ENCODE measurements at places on chromosomes 6 and 20.

DNA sequence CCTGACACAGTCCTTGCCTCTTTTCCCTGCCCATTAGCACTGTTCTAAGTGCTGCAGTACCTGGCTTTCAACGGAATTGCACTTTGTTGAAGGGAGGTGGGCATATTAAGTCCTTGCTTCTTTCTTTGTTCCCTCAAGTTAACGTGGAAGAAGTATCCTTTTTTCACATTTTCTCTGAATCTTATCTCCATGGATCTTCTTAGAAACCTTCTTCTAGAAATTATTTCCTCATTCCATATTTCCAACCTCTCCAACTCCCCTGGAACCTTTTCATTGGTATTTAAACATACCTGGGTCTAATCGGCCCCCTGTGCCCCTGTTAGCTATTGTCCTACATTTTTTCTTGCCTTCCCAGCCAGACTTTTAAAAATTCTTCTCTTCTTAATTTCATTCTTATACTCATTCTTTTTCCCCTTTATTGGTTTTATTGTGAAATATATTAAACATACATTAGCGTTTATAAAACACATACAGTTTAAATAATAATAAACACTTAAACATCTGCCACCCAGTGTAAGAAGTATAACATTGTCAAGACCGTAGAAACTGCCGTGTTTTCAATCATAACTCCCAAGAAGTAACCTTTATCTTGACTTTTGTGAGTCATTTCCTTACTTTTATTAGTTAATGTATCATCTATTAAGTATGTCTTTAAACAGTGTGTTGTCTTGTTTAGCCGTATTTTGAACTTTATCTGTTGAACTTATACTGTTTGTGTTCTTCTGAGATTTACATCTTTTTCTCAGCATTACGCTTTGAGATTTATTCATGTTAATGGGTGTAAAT, 118.2 kb downstream of the CDKAL1 start:
- DNase-seq = no peak

- no peak for DNase-seq
Measured at GRCh38 chr6:155791186-155791585, 335.5 kb upstream of the NOX3 start.

DNA sequence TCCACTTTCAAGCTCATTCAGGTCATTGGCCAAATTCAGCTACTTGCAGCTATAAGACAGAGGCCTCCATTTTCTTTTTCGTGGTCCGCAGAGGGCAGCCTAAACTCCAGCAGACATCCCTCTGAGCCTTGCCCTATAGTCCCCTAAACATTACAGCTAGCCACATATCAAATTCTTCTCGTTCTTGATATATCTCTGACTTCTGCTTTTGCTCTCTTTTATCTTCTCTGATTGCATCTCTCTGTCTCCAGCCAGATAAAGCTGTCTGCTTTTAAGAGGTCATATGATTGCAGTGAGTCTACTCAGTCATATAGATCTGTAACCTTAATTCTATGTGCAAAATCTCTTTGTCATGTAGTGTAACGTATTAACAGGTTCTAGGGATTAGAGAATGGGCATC, 358.4 kb upstream of the RGS17 start:
- no peak for DNase-seq

DNA sequence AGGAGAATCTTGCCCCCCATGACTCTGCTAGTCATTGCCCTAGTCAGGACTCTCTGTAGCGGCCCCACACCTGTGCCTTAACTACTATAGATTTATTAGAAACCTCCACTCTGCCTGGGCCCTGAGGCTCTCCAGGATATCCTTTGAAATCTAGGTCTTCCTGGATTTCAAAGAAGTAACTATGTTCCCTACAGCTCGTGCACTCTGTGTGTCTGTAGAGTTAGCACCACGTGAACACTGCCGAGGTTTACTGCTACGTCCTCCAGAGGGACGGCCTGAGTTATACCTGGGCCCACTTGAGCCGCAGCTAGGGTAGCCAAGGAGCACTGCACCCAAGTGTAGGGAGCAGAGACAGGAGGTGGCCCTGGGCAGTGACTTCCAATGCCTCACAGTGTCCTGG, 19.8 kb downstream of the GLP1R start:
- no peak for DNase-seq

- no peak for DNase-seq
Measured at GRCh38 chr6:112408522-112408921, 61.4 kb downstream of the RFPL4B start.

DNA sequence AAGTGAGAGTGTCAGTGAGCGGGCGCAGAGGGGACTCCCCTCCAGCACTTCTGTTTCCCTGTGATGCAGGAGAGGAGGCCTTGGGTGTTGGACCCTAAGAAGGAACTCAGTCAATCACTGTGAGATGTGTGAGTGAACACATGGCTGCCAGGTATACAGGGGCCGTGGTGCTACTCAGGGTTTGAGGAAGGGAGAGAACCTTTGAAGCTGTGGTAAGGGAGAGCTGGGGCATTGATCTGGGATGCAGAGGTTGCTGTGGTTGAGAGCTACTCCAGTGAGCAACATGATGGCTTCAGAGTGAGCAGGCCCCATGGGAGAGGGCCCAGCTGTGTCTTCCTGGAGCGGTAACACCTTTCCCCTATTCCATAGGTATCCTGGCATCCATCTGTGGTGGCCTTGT, 99.2 kb downstream of the SLC22A3 start:
- no peak for DNase-seq

DNA sequence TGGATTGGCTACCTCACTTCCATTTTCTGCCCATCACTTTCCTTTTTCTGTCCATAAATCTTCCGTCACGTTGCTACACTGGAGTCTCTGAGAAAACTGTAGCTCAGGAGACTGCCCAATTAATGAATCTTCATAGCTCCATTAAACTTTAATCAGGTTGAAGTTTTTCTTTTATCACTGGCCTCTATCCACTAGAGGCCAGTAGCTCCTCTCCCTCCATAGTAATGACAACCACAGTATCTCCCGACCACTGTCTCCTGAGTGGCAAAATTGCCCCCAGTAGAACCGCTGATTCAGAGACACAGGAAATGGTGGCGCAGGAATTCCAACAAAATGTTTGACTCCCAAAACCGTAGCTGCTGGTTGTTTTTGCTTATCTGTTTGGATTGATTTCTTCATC, 18.4 kb upstream of the DOK5 start:
- DNase-seq = no peak

GRCh38 chr6:75824160-75824559, 75.1 kb downstream of the MYO6 start:
- DNase-seq = no peak

GRCh38 chr6:39731565-39731964, 6.4 kb upstream of the KIF6 start:
- no peak for DNase-seq

- DNase-seq = no peak
Measured at GRCh38 chr6:92495242-92495641, 924.1 kb downstream of the EPHA7 start.

DNA sequence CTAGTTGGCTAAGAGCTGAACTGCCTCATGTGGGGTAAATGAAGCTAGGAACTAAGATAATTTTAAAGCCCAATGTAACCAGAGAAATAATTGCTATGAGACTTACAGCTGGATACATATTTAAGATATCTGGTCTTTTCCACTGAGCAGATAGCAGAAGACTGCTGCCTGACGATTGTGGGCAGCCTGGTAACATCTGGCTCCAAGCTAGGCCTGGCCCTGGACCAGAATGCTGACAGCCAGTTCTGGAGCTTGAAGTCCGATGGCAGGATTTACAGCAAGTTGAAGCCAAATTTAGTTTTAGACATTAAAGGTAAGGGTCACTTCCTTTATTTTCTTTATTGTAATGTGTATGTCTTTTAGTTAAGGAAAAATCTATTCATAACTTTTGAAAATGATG, 65.7 kb downstream of the RTN4IP1 start:
- DNase-seq = no peak

GRCh38 chr6:131073577-131073976, 10.5 kb upstream of the EPB41L2 start:
- DNase-seq = no peak

DNA sequence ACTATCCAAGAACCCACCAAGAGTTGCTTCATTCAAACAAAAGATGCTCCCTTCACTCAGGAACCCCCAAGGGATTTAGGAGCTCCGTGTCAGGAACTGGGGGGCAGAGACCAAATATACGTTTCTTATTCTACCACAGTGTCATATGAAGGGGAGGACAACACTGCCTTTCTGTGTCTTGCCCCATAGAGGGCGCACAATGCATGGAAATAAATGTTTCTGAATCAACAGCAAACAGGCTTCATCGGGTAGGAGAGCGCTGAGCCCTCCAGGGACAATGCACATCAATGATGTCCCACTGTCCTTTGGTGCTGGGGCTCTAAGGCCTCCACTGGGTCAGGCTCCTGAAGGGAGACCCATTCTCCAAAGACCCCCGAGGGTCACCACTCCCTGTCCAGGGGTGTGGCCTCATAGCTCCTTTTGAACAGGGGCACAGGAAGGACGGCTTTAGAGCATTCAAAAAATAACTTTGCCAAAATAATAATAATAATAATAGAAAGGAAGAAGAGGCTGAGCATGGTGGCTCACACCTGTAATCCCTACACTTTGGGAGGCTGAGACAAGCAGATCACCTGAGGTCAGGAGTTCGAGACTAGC, 31.1 kb downstream of the PLG start:
- DNase-seq = peak; percentile 7

DNA sequence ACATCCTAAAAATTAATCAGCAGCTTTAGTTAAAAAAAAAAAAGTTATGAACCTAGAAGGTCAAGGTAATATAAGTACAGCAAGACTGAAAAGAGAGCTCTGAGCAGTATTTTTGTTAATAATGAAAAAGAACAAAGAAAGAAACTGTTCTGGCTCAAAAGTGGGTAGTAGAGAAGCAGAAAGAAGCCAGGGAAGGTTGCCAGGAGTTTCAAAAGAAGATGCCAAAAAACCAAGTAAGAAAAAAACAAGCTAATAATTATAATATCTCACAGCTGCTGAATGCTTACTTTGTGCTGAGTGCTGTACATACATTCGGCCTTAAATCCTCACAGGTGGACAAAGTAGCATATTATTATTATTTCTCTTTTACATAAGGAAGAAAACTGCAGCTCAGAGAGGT, 31.9 kb downstream of the NRSN1 start:
- no peak for DNase-seq

- DNase-seq = no peak
Measured at GRCh38 chr6:268394-268935, 23.8 kb upstream of the DUSP22 start.

DNA sequence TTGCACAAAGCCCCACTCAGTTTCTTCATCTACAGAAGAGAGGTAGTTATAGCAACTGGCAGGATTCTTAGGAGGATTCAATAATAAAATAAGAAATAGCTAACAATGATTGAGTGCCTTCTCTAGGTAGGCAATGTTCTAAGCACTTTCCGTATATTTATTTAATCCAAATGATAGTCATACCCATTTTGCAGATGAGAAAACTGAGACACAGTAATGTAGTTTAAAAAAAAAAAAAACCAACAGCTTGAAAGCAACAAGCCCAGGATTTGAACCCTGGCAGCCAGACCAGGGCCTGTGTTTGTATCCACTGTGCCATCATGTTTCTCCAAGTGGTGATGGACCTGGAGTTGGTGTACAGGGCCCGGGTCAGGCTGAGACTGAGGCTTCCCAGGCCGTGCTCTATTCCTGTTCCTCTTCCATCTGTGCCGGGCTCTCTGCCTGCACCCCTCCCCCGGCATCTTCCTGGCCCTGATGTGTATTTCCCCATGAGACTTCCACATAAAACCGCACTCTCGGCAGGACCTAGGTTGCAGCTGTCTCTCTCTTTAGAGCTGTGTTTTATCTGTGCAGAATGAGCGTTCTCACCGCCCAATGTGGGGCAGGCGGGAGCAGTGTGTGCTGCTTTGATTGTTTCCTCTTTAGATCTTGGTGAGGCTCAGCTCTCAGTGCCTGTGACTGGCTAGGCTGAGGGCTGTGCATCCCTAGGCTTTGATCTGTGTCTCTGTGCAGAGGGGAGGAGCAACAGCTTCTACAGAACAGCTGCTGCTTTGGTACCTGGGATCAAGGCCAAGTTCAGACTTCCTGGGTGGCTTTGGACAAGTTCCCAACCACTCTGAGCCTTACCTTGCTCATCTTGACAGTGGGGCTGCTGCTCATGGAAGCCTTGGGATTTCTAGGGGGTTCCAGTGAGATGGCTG, 49.5 kb downstream of the TOX2 start:
- DNase-seq = peak; percentile 61

GRCh38 chr6:2680264-2680922, 70.3 kb downstream of the MYLK4 start:
- DNase-seq = no peak

DNA sequence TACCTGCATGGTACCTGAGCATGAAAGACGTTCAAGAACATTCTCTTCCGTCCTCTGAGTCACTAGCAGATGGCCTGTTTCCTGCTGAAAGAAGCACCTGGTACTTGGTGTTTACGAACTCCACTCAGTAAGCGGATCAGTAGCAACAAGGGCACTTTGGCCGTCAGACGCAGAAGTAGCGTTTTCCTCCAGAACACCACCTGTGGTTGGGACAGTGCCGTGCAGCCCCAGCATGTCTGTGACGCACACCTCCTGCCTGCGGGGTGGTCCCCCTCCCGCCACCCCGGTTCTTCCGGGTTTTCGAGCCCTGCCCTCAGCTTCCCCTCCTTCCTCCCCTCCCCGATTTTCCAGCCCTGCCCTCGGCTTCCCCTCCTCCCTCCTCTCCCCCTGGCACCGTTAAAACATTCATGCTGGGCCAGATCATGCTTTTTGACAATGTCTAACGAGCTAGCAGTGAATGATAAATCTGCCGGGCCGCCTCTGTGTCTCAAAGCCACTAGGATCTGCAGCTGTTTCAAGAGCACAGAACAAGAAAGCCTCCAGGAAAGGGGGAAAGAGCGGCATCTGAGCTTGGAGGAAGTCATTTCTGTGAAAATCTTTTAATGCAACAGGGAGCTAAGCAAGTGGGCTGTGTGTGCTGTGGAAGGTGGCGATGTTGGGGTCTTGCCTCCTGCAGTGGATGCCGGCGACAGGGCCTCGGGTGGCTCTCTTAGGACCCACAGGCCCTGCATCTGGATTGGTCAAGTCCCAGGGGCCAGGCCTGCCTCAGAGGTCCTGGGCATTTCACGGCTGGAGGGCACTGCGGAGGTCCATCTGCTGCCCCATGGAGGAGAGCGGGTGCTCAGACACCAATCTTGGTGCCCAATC, 207.9 kb downstream of the ERMARD start:
- no peak for DNase-seq

DNA sequence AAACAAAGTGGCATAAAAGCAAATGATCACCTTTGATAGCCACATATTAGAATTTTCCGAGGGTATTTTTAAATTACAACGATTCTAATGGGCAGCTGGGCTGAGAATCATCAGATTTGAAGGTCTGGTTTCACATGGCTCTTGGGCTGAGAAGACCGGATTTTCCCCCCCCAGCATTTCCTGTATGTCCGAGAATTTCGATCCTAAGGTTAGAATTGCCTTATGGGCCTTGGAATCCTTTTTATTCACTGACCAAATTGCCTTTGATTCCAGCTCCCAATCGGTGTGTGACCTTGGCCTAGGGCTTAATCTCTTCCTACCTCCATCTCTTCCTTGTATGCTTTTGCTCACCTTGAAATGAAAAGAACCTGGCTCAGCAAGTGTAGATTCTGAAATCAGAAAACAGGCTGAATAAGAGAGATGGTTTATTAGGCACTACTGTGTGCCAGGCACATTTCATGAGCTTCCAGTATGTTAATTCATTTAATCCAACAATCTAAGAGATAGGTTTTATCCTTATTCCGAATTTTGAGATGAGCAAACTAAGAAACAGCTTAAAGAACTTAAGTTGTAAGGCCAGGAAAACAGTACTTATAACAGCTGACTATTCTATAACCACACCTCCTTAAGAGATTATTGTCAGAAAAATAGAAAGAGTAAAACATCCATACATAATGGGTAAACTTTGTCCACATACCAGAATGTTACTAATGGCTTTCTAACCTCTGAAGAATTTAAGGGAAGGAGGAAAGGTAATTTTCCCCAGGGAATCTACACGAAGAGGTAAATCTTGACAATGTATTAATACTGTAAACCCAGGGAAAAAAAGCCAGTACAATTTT, 39.4 kb downstream of the HFE start:
- DNase-seq = peak; percentile 15
